NCI-H187 treated with DMSO at 0.1 percent for 48 hours (cell line): ENCODE measurements at places on chromosomes 1 and 21.

GRCh38 chr1:229094476-229095311 is 176.2 kb upstream of the RAB4A start:
- DNase-seq, result no peak

GRCh38 chr1:89724369-89725010 is 91.6 kb downstream of the LRRC8C start:
- no peak for DNase-seq

GRCh38 chr1:21564521-21565095 is 55.4 kb downstream of the ALPL start:
- no peak for DNase-seq

DNA sequence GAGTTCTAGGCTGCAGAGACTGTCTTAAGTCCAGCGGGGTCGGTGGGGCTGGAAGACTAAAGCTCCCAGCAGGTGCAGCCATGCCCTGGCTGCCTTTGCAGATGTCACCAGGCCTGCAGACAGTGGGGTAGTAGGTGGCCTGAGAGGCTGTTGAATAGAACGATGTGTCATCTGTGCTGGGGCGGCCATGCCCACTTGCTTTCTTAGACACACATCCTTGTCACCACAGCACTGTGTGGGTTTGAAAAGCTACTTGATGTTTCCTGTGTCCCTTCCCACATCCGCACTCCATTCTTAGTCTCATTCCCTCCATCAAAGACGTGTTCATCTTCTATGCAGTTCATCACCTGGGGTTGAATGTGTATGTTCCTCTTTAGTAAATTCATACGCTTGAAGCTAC is 184.5 kb upstream of the TMEM51 start:
- no peak for DNase-seq

GRCh38 chr1:2499986-2500596 is 24.0 kb downstream of the PLCH2 start:
- DNase-seq, result no peak

DNA sequence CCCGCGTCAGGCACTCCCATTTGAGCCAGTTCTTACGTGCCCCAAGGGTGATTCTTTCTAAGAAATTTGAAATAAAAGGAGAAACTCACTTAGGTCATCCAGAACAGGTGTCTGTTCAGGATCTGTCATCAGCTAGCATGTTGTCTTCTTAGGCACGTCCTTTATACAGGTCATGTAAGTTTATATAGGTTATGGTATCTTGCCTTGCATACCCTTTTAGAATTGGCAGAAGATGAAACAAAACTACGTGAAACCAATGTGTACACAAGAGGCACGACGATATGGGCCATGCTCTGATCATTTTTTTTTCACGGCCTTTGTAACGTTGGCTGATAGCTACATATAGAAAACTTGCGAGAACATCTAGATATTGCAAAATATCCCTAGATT is 579 bp upstream of the GTF2B start:
- DNase-seq, result no peak

DNA sequence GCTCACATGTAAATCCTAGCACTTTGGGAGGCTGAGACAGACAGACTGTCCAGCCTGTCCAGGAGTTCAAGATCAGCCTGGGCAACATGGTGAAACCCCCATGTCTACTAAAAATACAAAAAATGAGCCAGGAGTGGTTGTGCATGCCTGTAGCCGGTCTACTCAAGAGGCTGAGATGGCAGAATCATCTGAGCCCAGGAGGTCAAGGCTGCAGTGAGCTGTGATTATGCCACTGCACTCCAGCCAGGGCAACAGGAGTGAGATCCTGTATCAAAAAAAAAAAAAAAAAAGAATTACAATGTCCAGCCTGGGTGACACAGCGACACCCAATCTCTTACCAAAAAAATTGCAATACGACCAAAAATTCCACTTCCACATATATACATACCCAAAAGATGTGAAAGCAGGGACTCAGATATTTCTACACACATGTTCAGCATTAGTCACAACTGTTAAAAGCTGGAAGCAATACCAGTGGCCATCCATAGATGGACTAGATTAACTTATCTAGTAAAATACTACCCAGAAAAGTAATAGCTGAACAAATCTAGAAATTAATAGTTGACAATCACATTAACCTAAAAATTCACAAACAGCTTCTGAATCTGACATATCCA is 49.2 kb downstream of the ASH1L start:
- no peak for DNase-seq

GRCh38 chr1:115768549-115768948 is at the start of gene CASQ2:
Gene CASQ2 (minus strand): TSS chr1:115768714. CDS start chr1:115768541, 173 bp downstream.
- no peak for DNase-seq

- DNase-seq, result peak; percentile 73
Measured at GRCh38 chr1:149884433-149885338, 14.7 kb upstream of the BOLA1 start.

DNA sequence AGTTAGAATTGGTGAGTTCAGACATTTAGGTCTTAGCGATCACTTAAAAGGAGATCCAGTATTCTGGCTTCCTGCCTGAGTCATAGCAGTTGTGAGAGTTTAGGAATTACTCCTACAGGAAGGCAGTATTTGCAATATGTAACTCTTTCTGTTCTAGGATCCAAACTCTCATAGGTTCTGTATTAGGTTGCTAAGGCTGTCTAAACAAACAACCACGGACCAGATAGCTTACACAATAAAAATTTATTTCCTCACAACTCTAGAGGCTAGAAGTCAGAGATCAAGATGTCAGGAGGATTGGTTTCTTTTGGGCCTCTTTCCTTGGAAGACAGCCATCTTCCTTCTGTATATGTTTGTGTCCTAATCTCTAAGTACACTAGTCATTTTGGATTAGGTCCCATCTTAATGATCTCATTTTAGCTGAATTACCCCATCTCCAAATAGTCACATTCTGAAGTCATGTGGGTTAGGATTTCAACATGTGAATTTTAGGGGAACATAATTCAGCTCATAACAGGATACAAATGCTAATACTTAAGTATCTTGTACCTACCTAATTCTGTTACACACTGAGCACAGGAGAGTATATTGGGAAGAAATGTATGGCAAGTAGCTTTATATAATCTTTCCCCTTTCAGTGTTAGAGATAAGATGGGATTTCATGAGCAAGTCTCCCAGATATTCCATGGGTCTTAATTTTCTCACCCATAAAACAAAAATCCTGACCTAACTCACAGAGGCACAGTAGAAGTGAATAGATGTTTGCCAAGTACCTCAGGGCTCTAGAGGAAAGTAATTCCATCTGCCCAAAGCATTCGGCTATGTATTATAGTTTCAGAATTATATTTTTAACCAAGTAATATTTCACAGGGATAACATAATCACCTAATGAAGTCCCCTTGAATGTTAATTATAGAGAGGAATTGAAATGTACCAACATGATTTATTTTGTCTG is 144.4 kb downstream of the PTBP2 start:
- no peak for DNase-seq

- no peak for DNase-seq
Measured at GRCh38 chr21:45448810-45449657, 44.1 kb downstream of the COL18A1 start.
